Gastrocnemius medialis (tissue), 4 donors: ENCODE measurements at places on chromosomes 5 and 9.

DNA sequence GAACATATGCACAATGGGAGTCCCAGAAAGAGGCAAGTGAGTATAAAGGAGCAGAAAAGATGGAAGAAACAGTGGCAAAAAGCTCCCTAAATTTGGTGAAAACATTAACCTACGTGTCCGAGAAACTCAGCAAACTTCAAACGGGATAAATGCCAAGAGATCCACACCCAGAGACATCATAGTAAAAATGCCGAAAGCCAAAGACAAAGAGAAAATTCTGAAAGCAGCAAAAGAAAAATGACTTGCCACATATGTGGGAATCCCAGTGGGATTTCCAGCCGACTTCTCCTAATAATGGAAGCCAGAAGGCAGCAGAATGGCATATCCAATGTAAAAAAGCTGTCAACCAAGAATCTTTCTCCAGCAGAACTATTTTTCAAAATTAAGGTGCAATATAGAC is 101.2 kb downstream of the ADAMTS2 start:
- DNase-seq: peak; percentile 7

DNA sequence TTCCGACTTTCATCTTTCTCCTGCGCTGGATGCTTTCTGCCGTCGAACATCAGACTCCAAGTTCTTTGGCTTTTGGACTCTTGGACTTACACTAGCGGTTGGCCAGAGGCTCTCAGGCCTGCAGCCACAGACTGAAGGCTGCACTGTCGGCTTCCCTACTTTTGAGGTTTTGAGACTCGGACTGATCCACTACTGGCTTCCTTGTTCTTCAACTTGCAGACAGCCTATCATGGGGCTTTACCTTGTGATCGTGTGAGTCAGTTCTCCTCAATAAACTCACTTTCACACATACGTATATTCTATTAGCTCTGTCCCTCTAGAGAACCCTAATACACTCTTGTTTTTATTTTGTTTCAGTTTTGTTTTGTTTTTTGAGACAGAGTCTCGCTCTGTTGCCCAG is 10.3 kb downstream of the FKBP15 start:
- no peak for DNase-seq

- peak; percentile 68 for DNase-seq
These were observed 452.0 kb upstream of the ZNF608 start for GRCh38 chr5:125198270-125198974.

DNA sequence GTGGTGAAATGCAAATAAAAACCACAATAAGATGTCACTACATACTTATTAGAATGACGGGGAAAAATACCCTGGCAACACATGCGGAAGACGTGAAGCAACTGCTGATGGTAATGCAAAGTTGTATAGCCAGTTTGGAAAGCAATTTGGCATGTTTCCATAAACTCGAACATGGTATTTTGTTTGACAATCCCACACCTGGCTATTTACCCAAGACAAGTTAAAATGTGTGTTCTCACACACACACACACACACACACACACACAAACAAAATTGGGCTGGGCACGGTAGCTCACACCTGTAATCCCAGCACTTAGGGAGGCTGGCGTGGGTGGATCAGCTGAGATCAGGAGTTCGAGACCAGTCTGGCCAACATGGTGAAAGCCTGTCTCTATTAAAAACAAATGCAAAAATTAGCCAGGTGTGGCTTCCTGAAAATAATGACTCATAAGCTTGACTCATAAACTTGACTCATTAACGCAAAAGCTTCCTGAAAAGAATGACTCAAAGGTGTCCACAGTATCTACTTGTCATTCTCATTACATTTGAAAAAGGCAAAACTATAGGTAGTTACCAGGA is 456.5 kb downstream of the CDH18 start:
- DNase-seq: no peak

GRCh38 chr5:173928871-173929574 is 40.9 kb downstream of the CPEB4 start:
- no peak for DNase-seq

GRCh38 chr9:7534211-7534935 is 265.2 kb downstream of the DMAC1 start:
- DNase-seq: no peak

DNA sequence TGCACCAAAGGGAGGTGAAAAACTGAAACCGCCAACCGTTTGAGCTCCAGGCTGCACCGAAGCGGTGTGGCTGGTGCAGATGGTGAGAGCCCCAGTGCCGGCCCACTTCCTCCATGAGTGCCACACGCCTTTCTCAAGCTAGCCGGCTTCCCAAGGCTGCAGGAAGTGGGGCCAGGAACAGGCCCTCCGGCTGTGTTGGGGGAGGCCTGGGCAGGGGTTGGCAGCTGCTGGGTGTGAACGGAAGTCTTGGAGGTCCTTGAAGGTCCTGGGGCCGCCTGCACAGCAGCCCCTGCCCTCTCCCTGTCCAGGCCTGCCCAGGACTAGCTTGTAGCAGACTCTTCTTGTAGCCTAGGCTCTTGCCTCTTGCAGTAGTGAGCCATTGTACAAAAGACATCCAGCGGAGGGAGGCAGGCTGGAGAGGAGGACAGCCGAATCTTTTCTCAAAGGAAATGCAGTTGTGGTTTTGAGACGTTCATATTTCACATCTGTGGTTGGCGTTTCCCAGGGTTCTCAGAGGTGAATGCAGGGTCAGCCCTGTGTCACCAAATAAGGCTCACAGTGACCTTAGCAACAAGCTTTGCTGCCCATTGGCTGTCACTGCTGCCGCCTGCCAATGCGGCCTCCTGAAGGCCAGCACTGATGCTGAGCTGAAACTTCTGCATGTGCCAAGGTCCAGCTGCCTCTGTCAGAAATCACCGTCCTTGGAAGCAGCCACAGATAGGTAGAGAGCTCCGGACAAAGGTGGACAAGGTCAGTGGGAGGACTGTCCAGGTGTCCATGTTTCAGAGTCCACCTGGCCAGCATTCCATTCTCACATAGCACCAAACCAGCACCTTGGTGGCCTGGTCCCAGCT is 23.9 kb downstream of the IRF1 start:
- DNase-seq: no peak

DNA sequence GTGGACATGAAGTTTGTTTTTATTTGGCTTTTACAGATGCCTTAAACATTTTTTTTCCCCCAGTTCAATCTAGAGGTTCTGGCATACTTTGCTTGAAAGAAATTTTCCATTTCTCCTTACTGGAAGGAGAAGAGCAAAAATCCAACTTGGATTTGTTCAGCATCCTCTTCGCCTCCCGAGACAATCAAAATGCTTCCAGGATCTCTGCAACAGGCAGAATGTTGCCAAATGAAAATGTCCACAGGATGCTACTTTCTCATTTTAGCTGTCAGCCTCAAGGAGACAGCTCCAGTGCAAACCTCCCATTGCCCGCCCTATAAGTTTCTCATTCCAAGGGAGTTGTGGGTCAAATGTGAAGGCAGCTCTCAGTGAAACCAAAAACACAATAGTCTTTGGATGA is 1972.1 kb downstream of the MAT2B start:
- DNase-seq: no peak

GRCh38 chr5:102843997-102844396 is 88.9 kb downstream of the PAM start:
- DNase-seq: no peak

DNA sequence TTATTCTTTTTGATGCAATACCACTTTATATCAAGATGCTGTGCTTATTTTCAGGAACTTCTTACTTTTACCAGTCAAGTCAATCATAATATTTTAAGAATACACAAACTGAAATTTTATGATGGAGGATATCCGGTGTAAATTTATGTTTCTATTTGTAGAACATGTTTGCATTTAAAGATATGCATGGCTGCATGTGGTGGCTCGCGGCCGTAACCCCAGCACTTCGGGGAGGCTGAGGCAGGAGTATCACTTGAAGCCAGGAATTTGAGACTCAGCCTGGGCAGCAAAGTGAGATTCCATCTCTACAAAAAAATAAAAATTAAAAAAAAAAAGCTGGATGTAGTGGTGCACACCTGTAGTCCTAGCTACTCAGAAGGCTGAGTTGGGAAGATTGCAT is 73.5 kb upstream of the ALDH1A1 start:
- no peak for DNase-seq

DNA sequence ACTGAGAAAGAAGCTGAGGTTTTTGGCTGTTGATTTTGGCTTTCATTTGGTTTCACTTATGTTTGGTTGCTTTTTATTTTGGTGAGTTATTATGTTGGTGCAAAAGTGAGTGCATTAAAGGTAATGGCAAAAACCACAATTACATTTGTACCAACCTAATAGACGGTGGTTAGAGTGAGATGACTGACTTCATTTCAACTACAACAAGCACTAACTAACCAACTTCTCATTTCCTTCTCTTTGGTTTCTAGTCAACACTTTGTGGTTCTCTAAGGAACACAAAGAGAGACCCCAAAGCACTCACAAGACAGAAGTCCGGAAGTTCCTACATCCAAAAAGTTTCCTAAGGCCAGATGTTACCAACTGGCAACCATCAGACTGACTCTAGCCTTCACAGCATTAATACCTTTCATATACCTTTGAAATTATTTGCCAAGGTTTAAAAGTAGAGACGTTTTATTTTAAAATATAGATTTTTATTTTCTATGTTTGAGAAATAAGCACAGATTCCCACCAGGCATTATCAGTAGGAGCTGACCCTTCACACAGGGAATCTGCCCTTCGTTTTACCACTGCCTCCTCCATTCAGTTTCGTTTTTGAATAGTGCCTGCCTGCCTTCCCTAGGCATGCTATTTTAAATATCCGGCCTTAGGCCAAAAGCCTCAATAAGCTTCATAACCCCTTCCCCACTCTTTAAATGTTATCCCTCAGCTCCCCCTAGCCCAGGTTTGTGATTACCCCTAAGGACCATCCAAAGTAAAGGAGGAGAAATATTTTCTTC is 301.1 kb upstream of the PTGER4 start:
- no peak for DNase-seq

GRCh38 chr5:9098990-9099389 is 446.9 kb downstream of the SEMA5A start:
- no peak for DNase-seq

DNA sequence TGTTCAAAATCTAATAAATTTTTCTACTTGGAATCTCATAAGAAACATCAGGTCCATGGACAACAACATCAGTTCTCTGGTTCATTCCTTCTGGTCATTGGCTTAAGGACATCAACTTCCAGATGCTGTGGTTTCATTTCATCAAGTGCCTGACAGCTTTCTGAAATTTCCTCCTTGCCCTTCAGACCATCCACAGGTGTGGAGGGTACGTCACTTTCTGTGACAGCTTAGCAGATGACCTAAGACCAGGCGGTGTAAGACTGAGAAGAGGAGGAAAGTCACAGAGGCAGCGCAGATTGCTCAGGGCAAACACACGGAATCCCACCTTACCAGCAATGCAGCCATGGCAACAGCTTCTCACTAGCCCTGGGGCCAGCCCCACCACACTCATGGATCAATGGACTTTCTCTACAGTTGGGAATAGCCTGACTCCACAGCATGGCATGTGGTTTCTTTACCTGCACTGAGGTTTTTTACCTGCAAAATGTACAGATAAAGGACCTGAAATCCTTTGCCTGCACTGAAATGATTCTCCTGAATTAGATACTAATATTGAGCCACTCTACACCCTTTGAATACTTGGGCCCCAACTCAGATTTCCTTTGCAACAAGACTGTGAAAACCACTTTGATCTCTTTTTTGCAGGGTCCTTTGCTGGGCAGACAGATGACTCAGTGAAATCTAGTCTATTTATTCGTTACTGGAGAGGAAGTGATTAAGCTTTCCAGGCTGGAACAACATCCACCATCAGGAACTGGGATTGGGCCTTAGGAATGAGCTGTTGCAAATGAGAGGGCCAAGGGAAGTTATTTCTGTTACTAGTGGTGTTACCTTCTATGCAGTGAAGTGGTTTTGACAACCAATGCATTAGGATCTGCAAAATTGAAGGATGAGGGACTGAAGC is 26.9 kb downstream of the TICAM2 start:
- no peak for DNase-seq

DNA sequence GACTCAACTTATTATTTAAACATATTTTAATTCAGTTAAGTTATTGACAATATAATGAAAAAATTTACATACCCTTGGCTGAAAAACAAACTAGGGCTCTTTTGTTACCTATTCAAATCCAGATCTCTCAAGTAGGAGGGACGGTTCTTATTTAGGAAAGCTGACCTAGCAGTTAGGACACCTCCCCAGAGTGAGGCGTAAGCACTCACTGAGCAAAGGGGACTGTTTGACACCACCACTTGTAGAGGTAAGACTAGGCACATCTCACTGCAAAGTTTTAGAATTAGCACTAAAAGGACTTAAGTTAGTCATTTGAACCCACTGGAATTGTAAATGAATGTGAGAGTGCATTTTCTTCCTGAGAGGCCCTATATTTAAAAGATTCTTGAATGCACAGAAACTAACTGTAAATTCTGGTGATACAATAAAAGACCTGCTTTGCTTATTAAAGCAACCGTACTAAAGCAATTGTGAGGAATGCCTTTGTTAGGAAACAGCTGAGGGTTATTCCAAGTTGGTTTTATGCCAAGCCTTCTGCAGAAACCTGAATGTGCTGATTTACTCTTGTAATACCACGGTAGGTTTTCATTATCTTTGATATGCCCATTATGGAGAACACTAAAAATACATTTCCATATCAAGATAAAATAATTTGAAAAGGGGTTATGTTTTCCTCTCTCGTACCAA is 16.2 kb downstream of the HACD4 start:
- DNase-seq: no peak

DNA sequence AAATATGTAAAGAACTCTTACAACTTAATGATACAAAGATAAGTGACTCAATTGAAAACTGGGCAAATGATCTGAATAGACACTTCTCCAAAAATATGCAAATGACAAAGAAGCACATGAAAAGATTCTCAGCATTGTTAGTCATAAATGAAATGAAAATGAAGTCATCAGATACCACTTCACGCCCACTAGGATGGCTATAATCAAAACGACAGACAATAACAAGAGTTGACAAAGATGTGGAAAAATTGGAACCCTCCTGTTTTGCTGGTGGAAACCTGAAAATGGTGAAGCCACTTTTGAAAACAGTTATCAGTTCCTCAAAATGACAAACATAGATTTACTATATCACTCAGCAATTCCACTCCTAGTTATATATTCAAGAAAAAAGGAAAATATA is 7.9 kb upstream of the SYK start:
- DNase-seq: no peak

GRCh38 chr9:135127718-135128670 is 40.5 kb downstream of the OLFM1 start:
- DNase-seq: no peak

- DNase-seq: no peak
These were observed 91.1 kb upstream of the CER1 start for GRCh38 chr9:14813336-14814248.

DNA sequence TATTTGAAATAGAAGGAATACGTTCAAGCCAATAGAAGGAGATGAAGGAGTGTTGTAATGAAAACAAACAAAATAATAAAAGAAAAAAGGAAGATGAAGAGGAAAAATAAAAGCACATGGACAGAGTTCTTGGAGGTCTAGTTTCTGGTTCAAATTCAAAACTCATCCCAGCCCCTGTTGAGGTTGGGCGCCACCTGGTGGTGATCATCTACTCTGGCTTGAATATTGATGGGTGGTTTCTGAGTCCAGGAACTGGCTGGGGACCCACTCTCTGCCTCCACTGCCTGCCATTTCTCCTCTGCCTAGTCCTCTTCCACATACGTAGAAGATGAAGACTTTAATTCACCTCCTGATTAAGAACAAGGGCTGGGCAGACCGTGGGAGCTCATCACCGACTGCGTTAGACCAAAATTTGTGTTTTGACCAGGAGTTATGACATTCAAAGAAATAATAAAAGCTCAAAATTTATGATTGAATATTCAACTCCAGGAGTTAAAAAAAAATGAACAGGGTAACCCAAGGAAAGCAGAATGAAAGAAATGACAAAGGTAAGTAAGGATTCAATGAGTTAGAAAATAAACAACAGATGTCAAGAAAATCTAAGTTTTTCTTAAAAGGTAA is 99.0 kb upstream of the SLC1A3 start:
- DNase-seq: peak; percentile 56
